ENCODE measurements at places on chromosomes 2 and 18. TPM values are rescaled to one million over a fixed set of nuclear protein-coding genes. Genes with fewer than 3 reads are reported as not detected.

The EGR4 gene
- 0.83 TPM for polyA plus RNA-seq

The AP1S3 gene
- 0.88 TPM for polyA plus RNA-seq

The PROKR1 gene
- polyA plus RNA-seq, result not detected

The TMEFF2 gene
- polyA plus RNA-seq, result 7.2 TPM

The SLC19A3 gene
- 2.1 TPM for polyA plus RNA-seq

The FSIP2 gene
- not detected for polyA plus RNA-seq

The MATN3 gene
- 2.0 TPM for polyA plus RNA-seq

The AQP12B gene
- 0.19 TPM for polyA plus RNA-seq

The RETREG2 gene
- polyA plus RNA-seq, result 161 TPM

The HDHD2 gene
- polyA plus RNA-seq, result 40.2 TPM

The MRO gene
- polyA plus RNA-seq, result 7.2 TPM

The GAL3ST2 gene
- not detected for polyA plus RNA-seq

The CDKL4 gene
- not detected for polyA plus RNA-seq

The CREG2 gene
- polyA plus RNA-seq, result 3.8 TPM

The ZNF532 gene
- polyA plus RNA-seq, result 51.6 TPM

The CNRIP1 gene
- 32.8 TPM for polyA plus RNA-seq

The GKN1 gene
- not detected for polyA plus RNA-seq

Measured in brain (organoid and tissue), 16 donors.